ENCODE measurements at places on chromosomes 4 and X.
A peak's percentile ranks its signal among the peaks of the same experiment; 100 is the strongest.

DNA sequence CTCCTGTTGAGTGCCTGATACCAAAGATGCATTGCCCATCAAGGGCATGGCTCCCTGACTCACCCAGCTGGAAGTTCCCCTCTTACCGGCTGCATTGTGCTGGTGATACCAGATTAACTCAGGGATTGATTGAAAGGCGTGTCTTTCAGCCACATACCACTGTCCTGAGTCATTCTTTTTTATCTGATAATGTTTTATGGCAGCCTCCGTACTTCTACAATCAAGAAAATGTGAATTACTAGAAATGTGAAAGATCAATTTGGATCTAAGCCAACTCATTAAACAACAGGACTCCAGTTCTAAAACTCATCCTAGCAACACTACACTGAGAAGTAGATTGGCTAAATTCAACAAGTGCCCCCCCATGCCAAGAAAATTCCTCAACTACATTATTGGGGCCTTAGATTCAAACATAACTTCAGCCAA, 40.0 kb downstream of the TXK start:
- DNase-seq: no peak

DNA sequence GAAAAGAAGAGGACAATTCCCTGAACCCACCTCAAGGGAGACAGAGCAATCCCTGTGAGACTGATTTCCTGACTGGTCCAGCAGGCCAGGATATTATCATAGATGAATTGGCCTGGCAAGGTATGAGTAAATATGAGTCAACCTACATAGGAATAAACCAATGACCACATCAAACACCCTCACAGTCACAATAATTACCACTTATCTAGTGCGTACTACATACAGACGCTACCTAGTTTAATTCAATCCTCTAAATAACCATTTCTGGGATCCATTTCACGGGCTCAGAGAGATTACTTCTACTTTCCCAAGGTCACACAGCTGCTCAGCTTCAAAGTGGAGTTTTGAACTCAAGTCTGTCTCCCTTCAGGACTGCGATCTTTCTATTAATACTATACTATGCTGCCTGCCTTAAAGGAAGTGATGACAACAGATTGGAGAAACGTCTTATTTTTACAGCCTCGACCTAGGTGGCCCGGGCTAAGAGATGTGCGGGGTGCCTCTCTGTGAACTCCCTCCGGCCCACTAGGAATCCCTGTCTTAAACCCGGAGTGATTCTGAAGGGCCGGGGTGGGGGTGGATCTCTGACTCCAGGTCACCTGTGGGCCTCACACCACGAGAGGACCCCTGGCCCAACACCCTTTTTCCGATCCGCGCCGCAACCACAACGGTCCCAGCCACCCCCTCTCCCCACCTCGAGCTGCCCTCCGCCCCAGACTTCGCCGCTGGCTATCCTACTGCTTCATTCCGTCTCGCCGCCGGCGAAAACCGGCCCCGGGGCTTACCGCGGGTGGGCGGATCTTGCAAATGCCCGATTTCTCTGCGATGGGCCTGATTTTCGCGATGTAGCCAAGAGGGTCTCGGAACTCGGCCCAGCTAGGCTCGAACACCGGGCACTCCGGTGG, 800 bp downstream of the KDM5C start:
- no peak for DNase-seq

DNA sequence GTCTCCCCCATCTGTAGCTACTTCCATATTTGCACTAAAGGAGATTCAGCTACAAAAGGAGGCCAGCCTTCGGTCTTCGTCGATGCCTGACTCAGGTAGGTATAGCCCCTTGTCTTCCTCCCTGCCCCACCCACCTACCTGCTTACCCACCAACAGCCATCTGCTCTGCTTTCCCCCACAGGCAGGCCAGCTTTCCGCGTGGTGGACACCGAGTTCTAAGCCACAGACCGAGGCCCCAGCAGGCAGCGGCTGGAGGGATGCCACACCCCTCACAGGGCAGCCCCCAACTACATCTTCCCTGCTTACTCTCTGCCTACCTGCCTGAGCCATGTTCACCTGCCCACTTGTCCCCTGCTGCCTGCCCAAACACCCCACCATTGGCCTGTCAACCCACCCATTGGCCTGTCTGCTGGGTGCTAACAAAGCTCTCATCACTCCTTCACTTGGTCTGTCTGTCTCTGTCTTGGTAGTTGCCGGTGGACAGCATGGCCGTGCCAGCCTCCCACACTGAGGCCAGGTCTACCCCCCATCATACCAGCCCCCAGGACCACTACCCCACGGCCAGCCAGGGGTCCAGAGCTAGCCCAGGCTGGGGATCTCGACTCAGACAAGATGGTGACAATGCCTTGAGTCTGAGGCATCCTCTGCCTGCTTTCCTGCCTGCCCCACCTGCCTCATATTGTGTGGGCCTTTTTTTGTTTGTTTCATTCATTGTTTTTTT, 4.1 kb upstream of the USP11 start:
- DNase-seq: no peak

DNA sequence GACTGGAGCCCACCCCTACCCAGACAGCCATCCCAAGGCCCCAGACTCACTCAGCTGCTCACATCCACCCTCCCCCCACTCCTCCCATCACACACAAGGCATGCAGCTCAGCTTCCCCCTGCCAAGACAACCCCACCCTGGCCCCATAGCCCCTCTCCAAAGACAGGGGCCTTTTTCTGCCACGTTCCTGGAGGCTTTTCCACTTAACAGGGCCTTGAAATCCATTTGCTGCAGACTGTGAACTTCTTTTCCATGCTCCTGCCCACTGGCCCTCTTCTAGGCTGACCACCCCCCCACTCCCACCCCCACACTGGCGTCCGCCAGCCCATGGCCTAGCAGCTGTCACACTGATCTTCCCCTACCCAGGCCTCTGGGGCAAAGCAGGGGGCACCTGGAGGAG, 76.0 kb downstream of the PJA1 start:
- no peak for DNase-seq

GRCh38 chr4:145861336-145862318, 77.0 kb downstream of the ZNF827 start:
- DNase-seq: no peak

DNA sequence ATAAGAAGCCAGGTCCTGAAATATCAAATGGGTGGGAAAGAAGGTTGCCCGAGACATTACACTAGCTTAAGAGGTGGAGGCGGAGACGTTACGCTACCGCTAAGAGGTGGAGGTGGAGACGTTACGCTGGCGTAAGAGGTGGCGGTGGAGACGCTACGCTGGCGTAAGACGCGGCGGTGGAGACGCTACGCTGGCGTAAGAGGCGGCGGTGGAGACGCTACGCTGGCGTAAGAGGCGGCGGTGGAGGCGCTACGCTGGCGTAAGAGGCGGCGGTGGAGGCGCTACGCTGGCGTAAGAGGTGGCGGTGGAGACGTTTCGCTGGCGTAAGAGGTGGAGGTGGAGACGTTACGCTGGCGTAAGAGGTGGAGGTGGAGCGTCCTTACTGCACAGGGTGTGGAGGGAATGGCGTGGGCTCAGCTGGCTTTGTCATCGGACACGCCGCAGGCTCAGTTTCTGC, 12.8 kb downstream of the CYP4V2 start:
- DNase-seq: peak; percentile 27

DNA sequence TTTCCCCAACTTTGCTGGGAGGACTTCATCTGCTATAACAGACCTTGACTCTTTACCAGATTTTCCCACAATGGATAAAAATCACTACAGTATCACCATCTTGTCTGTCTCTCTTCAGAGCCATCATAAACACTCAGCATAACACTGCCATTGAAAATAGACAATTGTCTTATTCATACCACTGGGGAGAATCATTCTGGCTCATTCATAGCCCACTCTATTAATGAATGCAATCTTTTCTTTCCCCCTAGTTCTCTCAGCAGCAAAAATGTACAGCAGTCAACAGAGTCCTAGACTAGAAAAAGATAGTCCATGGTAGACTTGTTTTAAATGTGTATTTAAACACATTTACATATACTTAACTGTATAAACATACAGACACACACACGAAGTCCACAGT, 19.2 kb downstream of the SLC9A7 start:
- DNase-seq: no peak

DNA sequence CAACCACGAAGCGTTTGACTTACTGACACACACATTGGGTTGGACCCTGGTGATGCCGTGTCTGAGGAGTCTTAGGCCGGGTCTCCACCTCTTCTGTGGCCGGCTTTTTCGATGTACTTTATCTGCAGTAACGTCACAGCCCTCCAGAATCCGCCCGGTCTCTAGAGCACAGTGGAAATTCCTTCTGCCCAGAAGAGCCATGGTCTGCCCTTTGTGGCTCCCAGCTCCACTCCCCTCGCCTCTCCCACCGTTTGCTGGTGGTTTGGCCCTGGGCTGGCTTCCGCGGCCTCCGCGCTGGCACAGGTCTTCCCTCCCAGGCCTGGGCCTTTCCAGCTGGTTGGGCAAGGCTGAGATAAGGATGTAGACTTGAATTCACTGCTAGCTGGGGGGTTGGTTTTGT, 4.3 kb downstream of the MAEA start:
- no peak for DNase-seq

- no peak for DNase-seq
Observed at GRCh38 chr4:101221294-101221693, 126.0 kb downstream of the PPP3CA start.

DNA sequence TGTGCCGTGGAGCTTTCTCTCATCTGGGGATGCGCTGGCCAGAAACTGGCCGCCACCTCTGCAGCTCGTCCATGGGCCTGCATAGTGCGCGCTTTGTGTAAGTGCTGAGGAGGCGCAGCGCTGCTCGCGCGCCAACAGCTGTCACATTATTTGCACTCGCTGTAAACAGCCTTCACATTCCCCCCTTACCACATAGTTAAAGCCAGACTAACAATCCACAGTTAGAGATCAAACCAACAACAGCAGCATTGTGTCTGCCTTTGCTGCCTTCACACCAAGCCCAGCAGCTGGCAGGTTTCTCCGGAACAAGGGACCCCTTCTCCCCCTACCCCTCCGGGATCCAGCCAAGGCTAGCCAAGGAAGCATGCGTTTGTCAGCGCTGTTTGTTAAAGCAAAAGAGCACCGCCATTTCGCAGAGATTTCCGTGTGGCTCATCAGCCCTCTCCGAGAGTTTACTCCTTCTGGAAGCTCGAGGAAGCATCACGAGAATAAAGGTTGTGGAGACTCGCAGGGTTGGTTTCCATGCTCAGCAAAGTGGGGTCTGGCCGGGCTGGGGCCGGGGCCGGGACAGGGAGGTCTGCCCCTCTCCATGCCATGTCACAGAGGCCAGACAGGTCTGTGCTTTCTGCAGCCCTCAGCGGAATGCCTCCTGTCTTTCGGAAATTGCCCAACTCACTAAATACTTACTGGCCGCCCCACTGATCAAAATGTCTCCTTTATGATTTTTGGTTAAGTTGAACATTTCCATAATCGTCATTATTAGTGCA, 11.0 kb downstream of the BCOR start:
- no peak for DNase-seq

DNA sequence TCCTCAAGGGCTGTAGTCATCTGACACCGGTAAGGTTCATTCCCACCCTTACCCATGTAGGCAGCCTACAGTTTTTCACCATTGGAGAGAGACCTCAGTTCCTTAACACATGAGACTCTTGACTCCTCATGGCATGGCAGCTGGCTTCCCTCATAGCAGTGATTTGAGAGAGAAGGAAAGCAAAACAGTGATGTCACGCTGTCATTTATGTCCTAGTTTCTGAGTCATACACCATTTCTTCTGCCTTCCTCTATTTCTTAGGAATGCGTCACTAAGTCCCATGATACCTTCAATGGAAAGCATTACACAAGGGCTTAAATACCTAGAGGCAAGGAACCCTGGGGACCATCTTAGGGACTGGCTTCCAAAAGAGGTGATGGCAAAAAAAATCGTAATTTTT, 226.1 kb downstream of the SPCS3 start:
- no peak for DNase-seq

DNA sequence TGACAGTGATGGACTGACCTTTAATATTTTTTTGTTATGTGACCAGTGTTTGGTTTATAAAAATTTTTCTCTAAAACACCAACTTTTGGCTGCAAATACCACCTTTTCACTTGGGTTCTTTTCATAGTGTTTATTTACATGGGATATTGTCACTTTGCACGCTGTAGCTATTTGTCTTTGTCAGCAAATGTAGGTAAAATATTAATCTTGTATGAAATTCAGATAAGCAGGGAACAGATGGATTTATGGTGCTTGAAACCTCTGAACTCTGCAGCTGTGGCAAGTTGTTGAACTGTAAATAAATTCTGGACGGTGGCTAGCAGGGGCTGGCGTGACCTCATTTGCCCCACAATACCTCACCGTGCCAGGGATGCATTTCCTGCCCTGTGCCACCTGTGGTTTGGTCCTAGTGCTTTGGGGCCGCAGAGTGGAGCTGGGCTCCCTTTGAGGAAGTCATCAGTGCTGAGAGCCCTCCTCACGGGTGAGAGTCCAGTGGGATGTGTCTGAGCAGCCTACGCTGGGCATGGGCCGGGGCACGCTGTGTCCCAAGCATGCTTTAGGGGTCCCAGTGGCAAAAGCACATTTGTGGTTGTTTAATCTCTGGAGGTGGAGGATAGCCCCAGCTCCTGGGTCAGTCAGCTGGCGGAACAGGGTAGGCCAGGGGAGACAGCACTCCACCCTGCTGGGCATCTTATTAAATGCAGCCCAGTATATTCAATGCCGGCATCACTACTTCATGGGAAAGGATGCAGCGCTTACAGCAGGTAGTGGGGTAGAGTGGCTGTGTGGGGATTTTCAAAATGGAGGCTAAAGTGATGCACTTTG, 108.6 kb downstream of the TBL1X start:
- DNase-seq: no peak

DNA sequence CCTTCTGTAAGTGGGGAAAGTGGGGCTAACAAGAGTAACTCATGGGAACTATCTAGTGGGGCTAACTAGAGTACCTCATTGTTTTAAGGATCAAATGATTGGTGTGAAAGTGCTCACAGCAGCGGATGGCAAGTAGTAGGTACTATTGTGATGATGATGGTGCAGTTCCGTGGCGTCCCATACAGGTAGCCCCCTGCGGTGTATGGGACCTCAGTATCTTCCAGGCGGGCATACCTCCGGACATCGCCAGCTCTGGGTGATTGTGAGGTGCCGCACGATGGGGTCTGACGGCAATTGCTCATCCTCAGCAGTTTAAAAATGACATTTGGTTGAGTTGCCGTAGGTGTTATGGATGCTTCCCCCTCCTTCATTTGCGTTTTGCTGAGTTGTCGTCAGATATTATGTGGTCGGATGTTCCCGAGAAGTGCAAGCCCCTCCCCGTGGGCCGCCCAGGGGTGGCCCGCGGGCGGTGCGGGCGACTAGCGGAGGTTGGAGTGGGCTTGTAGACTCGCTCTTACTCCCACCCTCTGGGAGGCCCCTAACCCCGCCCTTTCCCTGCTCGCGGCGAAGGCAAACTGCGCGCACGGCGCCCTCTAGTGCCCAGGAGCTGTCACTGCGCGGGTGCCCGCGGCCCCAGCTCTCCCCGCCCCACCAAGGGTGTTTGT, 18.3 kb upstream of the GPR101 start:
- DNase-seq: peak; percentile 1

GRCh38 chrX:46819136-46819535, 17.7 kb upstream of the RP2 start:
- DNase-seq: no peak

DNA sequence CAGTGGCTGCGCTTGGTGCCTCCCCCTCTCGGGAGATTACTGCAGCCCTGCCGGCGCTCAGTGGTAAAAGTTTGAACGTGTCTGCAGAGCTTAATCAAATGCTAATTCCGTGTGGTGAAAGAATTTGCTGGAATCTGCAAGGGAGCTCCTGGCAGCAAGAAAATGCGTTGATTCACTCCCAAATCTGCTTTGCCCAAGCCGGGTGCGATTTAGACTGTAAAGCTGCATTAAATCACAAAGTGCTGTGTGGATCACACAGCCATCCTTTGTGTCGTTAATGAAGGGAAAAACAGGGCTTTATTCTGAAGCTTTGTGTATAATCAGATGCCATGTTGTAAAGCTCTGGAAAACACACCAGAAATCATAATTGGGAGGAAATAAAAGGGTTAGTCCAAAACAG, 444.1 kb downstream of the BCOR start:
- DNase-seq: no peak
